ENCODE measurements at places on chromosomes 1 and 21.

- no peak for DNase-seq
Observed at GRCh38 chr1:62593825-62594394, 3.4 kb upstream of the ANGPTL3 start.

DNA sequence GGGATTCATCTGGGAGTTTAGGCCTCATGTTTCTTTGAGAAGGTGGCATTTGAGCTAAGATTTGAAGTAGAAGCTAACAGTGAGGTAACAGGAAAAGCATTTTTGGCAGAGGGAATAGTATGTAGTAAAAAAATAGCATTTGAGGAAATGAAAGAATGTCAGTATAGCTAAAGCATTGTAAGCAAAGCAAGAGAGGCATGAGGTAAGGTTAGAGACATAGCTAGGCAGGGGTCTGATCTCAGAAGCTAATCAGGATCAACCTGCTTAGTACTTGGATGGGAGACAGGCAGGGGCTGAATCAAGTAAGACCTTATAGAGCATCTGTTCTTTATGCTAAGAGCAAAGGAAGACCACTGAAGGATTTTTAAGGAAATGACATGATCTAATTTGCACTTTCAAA, 4.0 kb downstream of the POLR3C start:
- no peak for DNase-seq

DNA sequence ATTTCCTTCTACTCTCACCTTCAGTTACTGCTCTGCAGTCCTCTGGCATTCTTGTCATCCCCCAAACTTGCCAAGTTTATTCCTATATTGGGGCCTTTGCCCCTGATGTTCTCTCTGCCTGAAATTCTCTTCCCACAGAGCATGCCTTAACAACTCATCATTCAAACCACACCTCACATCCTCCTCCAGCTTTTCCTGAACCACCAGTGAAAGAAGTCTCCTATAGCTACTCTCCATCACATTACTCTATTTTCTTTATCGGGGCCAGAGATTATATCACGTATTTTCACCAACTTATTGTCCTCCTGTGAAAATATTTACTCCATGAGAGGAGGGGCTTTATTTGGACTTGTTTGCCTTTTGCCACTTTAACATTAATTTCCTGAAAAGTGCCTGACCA, 32.1 kb downstream of the EXTL2 start:
- no peak for DNase-seq

DNA sequence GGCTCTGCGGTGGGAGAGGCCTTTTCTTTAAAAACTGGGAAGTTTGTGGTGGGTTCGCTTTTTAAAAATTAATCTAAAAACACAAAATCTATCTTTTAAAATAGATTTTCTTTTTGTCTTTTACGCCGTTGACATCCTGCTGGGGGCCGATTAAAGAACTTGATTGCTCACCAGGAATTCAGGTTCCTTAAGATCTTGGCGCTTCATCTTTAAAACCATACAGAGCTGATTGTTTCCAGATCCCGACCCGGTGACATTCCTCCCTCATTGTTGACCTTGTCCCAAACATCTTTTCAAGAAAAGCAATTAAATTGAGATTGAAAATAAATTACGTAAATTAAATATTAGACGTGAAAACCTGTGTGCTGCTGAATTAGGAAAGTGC, 546 bp upstream of the ZNF697 start:
- DNase-seq, result no peak

DNA sequence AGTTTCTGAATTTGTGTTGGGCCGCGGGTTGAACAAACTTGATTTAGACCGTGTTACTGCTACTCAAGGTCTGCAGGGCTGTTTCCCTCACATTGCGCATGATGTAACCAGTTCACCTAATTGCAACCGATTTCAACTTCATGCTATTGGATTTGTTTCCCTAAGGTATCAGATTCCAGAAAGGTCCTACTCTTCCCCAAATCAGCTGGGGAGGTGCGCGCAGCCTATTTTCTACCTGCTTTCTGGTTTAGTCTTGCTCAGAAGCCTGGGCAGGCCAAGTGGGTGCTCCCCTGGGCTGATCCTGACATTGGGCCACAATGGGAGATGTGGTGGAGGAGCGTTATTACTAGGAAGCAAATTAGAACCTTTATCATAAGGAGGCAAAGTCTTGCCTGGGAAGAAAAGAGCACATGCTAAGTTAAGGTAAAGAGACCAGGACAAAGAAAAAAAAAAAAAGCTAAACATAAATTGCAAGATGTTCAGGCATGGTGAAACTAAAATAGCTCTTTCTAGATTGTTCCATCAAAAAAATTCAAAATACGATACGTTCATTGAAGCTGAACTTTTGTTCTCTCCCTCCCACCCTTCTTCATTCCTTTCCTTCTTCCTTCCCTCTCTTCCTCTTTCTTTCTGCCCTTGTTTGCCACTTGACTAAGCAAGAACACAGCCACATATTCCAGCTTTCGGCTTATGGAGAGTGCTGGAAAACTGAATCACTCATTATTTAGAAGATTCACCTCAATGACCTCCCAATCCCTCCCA, 28.8 kb upstream of the TARBP1 start:
- no peak for DNase-seq

DNA sequence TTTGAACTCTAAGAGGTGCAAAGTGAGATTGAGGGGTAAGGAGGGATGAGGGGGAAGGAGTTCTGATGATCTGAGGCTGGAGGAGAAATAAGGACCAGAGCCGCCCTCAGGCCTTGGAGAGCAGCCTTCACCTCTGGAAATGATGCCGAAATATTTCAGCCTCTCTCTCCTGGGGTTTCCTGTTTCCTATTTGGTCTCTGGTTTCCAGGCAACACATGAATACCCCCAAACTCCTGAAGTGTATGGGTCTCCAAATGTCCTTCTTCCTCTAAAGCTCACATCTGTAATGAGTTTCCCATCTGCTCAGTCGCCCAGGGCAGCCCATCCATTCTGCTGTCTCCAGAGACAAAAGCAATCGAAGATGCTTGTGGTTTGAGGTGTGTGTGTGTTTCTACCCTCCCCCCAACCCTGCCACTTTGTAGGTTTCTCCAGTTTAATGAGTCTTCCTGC, 52.0 kb upstream of the FAM20B start:
- no peak for DNase-seq

DNA sequence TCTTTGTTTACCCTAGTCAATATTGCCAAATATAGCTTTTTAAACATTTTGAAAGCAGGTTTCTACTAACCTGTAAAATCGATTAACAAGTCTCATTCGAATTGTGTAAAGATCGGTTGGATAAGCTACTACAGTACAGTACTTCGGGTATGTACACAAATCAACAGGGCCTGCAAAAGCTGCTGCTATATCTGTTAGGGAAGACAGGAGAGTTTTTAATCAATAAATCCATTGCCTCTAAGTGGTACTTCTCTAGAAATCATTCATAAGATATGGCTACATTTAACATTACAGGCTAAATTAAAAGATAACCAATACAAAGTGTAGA, 34.8 kb upstream of the PSMG1 start:
- no peak for DNase-seq

DNA sequence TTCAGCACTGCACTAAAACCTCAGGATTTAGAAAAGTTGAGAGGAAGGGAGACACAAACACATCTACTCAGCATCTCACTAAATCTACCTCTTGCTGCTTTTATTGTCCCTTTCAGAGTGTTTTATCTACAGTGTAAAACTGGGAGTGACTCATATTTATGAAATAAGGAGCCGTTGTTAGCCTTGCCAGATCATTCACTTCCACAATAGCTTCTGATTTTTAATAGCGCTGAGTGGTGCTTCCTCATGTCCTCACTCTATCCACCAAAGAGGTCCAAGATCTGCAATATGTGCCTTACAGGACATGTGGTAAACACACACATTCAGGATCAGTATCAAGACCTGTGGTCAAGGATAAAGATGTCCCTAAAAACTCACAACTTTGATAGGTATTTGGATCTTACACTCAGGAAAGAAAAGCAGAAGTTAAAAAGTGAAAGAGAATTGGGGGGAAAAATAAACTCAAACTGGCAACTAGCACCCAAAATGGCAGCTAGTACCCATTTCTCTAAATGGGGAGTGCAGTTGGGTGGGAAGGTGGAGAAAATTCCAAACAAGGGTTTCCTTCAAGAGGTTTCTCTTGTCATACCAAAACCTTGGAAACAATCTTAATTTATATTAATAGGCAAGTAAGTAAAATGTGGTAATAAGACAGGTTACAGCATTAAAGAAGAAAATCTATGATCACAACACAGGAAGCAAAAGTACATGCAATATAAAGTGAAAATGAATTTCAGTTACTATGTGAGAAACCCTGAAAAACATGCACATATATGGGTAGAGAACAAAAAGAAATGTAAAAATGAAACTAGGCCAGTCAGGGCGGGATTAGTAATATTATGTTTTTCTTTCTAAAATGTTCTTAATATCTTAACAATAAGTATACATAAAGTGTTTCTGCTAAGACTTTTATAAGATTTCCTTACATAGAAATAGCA, 15.9 kb downstream of the DUSP10 start:
- no peak for DNase-seq

GRCh38 chr1:27485363-27485762, 4.6 kb downstream of the WASF2 start:
- no peak for DNase-seq

GRCh38 chr1:1122078-1122811, 6.4 kb upstream of the C1orf159 start:
- peak; percentile 89 for DNase-seq

GRCh38 chr1:93734999-93735398, 53.4 kb upstream of the BCAR3 start:
- no peak for DNase-seq

DNA sequence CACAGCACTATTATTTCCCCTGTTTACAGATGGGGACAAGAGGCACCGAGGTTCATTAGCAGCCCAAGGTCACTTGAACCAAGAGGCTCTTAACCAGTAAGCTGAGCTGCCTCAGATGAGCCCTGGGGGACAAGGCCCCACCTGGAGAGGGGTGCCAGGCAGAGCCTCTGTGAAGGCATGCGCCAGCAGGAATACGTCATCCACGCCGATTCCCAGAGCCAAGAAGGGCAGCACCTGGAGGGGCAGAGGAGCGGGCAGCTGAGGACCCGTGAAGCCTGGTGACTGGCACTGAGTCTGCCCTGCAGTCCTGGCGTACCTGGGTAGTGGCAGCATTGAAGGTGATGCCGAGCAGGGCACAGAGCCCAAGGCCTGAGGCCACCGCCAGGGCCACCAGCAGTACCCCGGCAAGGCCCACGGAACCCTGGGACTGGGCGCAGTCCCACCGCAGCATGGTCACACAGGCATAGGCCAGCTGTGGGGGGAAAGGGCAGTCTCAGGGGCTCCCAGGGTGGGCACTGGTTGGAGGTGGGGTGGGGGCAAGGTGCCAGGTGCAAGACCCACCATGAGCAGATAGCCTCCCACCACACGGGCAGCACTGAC, 14.1 kb downstream of the PTCH2 start:
- DNase-seq, result no peak

- DNase-seq, result no peak
Observed at GRCh38 chr1:1373051-1373814, 1.8 kb downstream of the AURKAIP1 start.

- DNase-seq, result no peak
Observed at GRCh38 chr1:208251911-208252835, 8.0 kb upstream of the PLXNA2 start.

DNA sequence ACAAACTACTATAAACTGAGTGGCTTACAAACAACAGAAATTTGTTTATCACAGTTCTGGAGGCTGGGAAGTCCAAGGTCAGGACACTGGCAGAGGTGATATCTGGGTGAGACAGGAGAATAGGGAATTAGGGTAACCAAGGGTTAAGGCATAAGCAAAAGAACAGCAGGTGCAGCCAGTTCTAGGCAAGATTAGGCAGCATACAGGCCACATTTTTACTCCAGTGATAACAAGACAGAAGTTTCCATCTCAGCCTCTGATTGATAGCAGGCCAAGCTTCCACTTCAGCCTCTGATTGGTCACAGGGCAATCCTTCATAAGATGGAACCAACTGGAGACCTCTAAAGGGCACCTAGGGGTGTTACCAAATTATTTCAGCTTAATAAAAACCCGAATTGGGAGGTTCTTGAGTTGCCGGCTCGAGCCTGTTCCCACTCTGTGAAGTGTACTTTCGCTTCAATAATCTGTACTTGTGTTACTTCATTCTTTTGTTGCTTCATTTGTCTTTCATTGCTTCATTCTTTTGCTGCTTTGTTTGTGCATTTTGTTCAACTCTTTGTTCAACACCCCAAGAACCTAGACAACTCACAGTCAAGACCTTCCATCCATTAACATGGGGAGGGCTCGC, 185.6 kb downstream of the TOMM20 start:
- peak; percentile 4 for DNase-seq

DNA sequence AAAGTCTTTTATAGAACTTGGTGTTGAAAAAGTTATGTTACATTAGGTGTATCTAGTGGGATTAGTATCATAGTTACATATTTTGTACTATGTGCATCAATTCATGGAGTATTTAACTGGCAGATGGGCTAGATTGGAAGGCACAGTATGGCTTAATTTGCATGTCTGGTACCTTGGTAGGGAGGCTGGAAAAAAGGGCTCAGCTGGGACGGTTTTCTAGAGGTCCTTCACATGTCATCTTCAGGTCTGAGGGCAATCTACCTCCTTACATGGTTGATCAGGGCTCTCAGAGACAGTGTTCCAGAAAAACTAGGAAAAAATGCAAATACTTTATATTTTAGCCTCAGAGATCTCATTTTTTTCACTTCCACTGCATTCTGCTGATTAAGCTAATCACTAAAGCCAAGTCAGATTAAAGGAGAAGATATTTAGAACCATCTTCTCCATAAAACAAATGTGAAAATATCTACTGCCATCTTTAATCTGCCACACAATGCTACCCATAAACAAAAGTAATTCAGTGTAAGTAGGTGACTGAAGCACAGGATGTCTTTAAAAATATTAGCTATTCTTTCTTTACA, 209.3 kb downstream of the PLA2G4A start:
- no peak for DNase-seq

GRCh38 chr1:46682064-46682463, 10.4 kb downstream of the TEX38 start:
- no peak for DNase-seq

GRCh38 chr1:213333121-213333520, 282.1 kb downstream of the RPS6KC1 start:
- DNase-seq, result no peak

GRCh38 chr1:226978432-226979114, 38.5 kb downstream of the COQ8A start:
- no peak for DNase-seq

- DNase-seq, result no peak
Observed at GRCh38 chr1:38772026-38772425, 87.5 kb downstream of the RRAGC start.

DNA sequence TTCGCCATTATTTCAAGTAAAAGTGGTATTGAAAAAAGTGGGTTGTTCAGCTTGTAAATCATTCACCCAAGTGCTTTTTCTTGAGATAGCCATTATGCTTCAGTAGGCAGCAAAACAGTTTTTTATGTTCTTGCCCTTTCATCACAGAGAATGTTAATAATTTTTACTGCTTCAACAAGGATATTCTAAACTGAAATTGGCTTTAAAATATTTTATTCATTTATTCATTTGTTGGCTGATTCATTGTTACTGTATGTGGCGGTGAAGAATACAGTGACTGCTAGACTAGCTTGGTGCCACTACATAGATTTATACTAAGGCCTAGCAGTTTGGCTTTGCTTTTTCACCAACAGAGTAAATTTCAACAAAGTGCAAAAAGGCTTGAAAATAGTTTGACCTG, 121.5 kb downstream of the OLFML2B start:
- DNase-seq, result no peak

- DNase-seq, result no peak
Observed at GRCh38 chr1:200966934-200967333, 56.6 kb downstream of the KIF21B start.

- DNase-seq, result peak; percentile 93
Observed at GRCh38 chr1:165697881-165698760, at the start of gene ALDH9A1. TSS of gene ALDH9A1 (minus strand) at chr1:165698562. CDS start at chr1:165698558, 4 bp downstream.

- DNase-seq, result peak; percentile 33
Observed at GRCh38 chr1:211606332-211606913, 27.5 kb upstream of the SLC30A1 start.
